Esophagus muscularis mucosa (tissue), 4 donors: ENCODE measurements at places on chromosomes 1 and 21. TPM values are rescaled to one million over a fixed set of nuclear protein-coding genes. Genes with fewer than 3 reads are reported as not detected.

VSIG8 gene
- not detected for total RNA-seq

DNA sequence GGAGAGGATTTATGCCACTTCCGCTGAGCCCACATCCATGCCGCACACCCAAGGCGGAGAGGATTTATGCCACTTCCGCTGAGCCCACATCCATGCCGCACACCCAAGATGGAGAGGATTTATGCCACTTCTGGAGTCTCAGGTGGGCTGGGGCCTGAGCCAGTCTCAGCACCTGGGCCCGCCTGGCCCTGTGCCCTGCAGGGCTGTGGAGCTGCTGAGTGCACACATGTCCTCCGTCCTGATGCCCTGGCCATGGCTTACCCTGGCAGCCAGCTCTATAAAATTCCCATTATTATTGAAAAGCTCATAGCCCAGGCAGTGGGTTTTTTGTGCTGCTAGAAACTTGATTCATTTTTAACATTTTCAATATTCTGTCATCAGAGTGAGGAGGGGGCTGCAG is 89.8 kb upstream of the TMEM51 start:
- no peaks in the 10 kb centered on the region for H3K27me3 ChIP-seq
- no peak overlapping the region for H3K27ac ChIP-seq
- peaks cover 48% of the 10 kb centered on the region for H3K36me3 ChIP-seq
- no peak overlapping the region for H3K4me3 ChIP-seq
- no peak for DNase-seq

- peaks cover 12% of the 10 kb centered on the region for H3K4me1 ChIP-seq
- H3K36me3 ChIP-seq = no peaks in the 10 kb centered on the region
- no peak overlapping the region for H3K4me3 ChIP-seq
Observed at GRCh38 chr1:200184196-200184595, 156.7 kb downstream of the NR5A2 start.

DNA sequence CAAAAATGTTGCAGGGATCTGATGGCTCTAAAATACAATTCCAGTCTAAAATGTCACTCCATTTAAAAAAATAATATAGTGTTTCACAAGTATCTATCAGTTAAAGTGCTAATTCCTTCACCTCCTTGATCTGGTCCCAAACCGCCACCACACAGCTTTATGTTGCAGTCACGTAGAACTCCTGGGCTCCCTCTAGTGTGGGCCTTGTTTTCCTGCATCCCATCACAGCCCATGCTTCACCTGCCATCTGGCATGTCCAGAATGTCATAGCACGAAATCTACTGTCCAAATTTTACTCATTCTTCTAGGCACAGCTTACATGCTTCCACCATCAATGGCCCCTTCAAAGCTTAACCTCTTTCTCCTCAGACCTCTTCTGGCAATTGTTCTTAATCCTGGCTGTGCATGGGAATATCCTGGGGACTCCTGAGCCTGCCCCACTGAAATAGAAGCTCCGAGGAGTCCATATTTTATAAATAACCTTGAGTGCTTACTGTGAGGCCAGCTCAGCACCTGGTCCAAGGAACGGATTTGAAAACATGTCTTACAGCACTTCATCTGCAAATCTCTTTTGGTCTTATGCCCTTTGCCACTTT is 15.5 kb downstream of the FYB2 start:
- no peak for DNase-seq
- H3K27ac ChIP-seq = no peak overlapping the region
- no peaks in the 10 kb centered on the region for H3K27me3 ChIP-seq
